ENCODE measurements at places on chromosomes 7 and 10.

DNA sequence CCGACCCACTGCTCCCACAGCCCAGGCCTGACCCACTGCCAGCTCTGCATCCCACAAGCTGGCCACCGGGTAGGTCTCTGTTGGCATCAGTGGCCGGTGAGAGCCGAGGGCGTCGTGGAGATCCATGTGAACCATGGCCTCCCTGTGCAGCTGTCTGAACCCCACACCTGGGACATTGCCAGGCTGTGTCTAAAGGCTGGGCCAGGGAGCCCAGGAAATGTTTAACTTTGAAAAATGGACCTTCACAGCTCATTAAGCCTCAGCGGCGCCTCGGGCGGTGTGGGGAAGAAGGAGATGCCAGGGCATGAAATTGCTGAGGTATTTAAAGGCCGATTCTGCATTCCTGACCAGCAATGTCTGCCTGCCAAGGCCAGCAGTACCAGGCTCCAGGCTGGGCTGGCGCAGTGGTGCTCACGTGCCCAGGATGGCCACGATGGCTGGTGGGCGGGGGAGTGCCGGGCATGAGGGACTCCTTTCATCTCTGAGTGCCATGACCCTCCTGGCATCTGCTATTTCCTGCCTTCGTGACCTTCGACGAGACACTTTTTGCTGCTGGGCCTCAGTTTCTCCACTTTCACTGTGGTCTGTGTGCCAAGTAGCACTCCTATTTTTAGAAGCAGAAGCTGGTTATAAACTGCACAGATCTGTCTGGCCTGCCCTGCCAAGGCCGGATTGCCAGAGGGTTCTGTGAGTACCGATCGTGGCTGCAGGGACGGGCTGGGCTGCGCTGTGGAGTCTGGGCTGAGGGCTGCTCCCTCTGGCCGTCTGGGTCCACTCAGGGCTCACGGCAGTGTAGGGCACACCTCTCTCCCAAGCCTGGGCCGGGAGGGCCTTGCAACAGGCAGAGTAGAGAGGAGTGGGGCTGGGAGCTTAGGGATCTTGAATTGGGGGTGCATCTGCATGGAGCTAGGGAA is 21.8 kb downstream of the ELFN1 start:
- no peak for DNase-seq

GRCh38 chr10:116840389-116841075 is 8.8 kb upstream of the ENO4 start:
- no peak for DNase-seq

- DNase-seq, result no peak
These were observed 1.6 kb downstream of the DOCK1 start for GRCh38 chr10:126906704-126907422.

- no peak for DNase-seq
These were observed 216.6 kb downstream of the AGMO start for GRCh38 chr7:15345216-15345615.

All from HT1080 (cell line).